ENCODE measurements at places on chromosomes 4 and X.

GRCh38 chr4:37338972-37339371 lies 94.4 kb downstream of the NWD2 start:
- DNase-seq, result no peak

DNA sequence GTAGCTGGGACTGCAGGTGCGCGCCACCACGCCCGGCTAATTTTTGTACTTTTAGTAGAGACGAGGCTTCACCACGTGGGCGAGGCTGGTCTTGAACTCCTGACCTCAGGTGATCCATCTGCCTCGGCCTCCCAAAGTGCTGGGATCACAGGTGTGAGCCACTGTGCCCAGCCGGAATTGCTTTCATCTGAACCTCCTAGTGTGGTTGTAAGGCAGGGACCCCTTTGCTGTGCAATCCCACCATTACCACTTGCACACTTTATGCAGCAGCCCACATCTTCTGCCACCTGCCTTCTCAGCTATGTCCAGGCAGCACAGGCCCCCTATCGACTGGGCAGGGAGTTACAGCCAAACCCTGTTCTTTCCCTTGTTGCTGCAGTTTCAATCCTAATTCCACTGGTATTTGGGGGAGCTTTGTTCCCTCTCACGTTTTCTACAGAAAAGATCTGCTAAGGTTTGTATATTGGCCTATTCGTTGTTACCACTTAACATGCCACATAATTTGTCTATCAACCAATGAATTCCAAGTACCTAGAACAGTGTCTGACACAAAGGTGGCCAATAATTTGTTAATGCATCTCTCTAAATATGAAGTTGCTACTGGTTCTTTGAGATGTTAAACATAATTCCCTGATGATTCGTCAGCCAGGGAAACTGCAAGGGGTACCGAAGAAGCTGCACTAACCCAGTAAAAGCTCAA lies 6.5 kb downstream of the RPL39 start:
- no peak for DNase-seq

GRCh38 chr4:37604461-37604860 lies 81.7 kb downstream of the RELL1 start:
- DNase-seq, result no peak

DNA sequence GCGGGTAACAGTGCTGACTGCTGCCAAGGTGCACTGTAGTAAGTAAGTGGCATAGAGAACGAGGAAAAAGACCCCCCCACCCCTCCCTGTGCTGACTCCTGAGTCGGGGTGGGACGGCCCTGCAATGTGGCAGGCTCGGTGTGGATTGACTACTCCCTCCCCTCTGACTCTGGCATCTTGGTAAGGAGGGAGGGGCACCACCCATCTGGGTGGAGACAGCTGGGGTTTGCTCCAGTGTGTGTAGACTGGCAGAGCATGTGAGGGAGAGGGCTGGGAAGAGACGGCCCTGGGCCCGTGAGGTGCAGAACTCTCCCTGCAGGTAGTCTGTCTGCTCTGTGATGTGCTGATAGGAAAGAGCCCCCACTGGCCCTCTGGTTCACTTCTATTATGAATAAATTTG lies 31.0 kb downstream of the NSG1 start:
- DNase-seq, result no peak

DNA sequence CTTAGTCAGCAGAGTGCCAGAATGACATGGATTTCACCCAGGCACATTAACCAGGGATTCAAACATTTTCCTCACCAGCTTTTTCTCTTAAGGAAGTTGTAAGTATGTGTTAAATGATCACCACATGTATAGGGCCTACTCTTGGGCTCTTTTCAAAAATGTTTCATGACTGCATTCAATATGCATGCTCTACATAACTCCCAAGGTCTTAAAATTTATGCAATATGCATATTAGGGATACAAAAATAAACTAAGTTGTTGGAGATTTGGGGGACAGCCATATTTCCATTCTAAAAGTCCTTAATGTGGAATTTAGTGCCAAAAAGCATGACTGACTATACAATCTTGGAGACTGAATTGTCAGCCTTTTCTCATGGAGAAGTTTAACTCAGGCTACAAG lies 25.0 kb upstream of the TRPC5OS start:
- no peak for DNase-seq

GRCh38 chr4:76896614-76897535 lies 1.1 kb downstream of the SOWAHB start:
- DNase-seq, result no peak

DNA sequence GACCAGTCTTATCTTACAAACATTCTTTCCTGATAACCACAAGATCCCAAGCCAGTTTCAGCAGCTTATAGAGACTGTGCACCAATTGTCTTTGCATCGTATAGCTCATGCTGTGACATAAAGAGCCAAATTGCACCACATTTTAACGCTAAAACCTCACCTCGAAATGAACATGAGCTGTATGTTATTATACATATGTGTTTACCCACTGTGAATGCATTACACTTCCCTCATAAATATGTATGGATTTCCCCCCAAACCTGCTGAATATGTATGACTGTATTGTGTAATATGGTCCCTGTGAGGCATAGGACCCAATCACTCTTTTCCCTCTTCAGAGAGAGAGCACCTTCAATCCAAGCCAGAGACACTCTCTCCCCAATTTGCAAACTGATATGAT lies 692.4 kb downstream of the NLGN4X start:
- DNase-seq, result no peak

DNA sequence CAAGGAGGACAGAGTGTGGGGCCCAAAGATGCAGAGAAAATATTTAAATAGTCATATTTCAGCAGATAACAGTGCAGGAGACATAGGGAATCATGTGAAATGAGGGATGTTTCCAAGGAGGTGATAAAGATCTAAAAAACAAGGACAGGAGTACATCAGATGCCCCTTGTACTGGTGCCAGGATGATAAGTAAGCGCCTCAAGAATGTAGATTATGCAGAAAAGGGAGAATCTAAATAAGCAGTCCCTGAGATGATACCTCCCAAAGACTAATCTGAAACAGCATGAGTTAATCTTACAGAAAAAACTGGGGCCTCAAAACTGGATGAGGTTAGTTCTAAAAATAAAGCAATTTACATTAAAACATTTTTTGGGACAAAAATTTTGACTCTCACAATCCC lies 136.1 kb upstream of the WDFY3 start:
- DNase-seq, result no peak

All from stimulated activated CD8-positive, alpha-beta memory T cell treated with anti-CD3 and anti-CD28 coated beads, Interleukin-15, amount 100 ng/mL, for 24 hours (primary cell).